Daoy (cell line): ENCODE measurements at places on chromosomes 2 and 18.

- no peak for DNase-seq
Measured at GRCh38 chr2:102550151-102550550, 69.2 kb upstream of the SLC9A2 start.

DNA sequence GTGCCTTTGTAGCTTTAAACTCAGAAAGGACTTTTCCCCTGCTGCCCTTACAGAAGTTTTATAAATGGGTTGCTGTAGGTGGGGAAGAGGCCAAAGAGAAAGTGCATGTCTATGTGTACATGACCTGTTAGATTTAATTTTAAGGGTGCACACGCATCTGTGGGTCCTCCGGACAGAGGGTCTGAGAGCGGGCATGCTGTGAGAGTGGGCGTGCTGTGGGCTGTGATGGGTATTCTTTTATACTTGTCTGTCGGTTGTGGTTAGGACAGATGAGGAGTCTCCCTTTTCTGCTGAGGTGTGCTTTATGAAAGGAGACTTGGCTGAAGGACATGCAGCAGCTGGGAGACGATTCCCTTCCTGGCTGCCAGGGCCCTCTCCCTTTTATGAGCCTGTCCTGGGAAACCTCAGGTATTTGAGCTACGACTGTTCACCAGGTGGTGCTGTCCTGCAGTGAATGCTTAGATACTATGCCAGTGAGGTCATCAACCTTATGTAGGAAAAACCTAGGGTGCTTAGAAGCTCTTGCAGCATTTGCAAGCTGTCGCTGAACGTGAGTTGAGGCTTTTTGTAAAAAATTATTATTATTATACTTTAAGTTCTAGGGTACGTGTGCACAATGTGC, 67.5 kb downstream of the TANC1 start:
- peak; percentile 64 for DNase-seq

- DNase-seq: no peak
Measured at GRCh38 chr2:208570851-208571763, 164.5 kb downstream of the PTH2R start.

DNA sequence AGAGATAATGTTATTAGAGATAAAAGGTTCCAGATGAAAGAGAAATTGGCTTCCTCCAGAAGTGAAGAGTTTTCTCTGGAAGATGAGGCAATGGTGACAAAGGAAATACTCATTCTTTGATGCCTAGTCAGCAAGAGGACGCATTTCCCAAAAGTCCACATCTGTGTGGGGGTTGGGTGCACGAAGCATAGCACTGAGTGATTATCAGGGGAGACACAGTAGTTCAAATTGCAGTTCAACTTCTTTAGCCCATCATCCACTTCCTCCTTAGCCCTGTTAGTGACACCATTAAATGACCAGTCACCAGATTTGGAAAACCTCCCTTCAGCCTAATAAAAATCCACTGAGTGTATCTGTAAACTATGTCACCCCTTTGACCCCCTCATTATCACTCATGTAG, 80.9 kb upstream of the PHLPP1 start:
- no peak for DNase-seq

DNA sequence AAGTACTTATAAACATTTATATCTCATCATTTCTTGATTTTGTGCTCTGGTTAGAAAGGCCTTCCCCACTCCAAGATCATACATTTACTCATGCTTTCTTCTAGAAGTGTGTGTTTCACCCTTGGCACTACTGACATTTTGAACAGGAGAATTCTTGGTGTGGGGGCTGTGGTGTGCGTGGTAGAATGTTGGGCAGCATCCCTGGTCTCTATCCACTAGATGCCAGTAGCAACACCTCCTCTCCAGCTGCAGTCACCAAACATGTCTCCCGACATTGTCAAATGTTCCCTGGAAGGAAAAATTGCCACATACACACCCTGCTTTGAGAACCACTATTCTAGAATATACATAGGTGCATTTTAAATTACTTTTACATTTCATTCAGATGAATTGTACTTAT, 8.7 kb upstream of the TGIF1 start:
- DNase-seq: peak; percentile 49

DNA sequence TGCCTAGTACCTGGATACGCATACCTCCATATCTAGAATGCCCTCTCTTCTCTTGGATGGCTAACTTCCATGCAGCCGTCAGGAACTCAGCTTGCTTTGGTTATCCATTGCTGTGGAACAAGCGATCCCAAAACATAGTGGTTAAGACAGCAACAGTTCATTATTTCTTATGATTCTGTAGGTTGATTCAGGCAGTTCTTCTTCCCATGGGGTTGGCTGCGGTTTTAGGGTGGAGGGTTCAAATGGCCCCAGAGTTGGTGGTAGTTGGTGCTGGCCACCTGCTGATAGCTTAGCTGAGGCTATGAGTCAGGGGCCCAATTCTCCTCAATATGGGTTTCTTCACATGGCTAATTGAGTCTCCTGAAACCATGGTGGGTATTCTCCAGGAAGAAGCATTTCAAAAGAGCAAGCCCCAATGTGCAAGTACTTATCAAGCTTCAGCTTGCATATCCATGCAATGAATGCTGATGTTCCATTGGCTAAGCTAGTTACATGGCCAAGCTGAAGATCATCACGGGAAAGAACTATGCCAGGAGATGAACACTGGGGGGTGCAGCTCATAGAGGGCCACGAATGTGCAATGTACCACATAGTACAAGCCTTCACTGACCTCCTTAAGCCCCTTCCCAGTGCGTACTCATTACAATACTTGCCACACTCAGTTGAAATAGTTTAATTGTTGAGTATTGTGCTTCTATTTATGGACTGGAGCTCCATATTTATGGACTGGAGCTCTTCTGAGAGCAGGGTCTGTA, 10.0 kb upstream of the RHOB start:
- DNase-seq: no peak

- no peak for DNase-seq
Measured at GRCh38 chr2:68931149-68931711, 21.5 kb downstream of the GKN2 start.

- peak; percentile 54 for DNase-seq
Measured at GRCh38 chr18:73201940-73202339, 334.2 kb upstream of the NETO1 start.

GRCh38 chr2:28567061-28567471, 71.2 kb downstream of the PLB1 start:
- DNase-seq: peak; percentile 28

GRCh38 chr2:178874529-178875240, 67.5 kb upstream of the TTN start:
- peak; percentile 54 for DNase-seq

DNA sequence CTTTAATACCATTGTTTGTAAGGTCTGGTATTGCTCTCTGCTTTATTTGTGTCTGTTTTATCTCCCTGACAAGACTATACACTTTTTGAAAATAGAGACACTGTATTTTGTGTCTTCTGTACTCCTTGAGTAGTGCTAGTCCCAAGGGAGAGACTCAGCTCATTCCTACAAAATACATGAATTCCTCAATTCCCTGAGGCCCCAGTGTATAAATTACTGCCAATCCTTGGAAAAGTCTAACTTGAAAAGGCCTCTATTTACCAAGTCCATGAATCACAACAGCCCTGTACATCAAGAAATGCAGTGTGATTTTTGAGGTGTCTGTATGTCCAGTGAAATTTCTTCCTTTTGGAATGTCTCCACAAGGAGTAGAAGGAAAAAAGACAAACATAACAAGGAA, 34.9 kb upstream of the NEDD4L start:
- no peak for DNase-seq

DNA sequence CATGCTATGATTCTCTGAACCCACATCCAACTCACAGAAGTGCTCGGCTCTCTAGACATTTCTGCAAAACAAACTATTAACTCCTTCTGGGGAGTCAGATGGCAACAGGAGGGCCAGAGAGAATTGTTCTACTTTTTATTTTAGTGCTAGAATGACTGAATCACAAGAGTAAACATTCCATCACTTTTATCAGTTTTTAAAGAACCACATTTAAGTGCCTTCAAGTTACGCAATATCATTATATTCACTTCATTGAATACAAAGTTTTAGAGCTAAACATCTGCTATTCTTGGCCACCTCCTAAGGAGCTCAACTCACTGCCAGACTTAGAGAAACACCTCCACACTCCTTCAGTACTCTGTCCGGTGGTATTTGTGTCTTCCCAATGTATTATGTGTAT, 22.4 kb downstream of the B4GALT6 start:
- DNase-seq: no peak

- no peak for DNase-seq
Measured at GRCh38 chr2:13682540-13683272, 949.8 kb upstream of the LRATD1 start.

DNA sequence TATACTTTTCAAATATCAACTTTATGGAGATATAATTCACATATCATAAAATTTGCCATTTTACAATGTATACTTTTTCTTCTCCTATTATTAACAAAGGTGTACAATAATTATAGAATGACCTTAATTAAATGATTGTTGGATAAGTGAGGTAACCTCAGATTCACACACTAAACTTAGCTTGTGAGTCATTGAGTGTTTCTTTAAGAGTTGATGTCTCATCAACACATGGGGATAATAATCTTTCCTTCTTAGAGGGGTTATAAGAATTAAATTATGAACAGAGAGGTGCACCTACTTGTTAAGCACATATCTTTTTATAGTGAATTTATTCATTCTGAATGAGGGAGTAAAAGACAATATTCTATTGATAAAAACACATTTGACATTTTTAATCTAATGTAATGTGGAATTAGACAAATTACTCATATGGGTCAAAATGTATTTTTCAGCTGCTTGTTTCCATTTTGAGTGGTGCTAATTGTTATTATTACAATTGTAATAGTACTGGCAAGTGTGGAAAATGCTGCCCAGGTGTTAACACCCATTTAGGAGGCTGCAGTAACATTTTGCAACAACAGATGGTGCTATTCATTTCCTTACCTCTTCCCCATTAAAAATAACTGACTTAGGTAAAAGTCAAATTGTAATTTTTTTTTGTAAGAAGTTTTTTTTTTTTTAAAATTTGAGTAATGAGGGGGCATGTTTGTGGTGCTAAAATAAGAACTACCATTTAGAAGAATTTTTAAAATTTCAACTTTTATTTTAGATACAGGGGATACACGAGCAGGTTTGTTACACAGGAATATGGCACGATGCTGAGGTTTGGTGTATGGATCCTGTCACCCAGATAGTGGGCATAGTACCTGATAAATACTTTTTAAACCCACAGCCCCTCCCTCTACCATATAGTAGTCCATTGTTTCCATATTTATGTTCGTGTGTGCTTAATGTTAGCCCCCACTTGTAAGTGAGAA, 32.1 kb upstream of the DYNAP start:
- DNase-seq: no peak

GRCh38 chr2:11329776-11330175, 14.7 kb downstream of the ROCK2 start:
- no peak for DNase-seq

DNA sequence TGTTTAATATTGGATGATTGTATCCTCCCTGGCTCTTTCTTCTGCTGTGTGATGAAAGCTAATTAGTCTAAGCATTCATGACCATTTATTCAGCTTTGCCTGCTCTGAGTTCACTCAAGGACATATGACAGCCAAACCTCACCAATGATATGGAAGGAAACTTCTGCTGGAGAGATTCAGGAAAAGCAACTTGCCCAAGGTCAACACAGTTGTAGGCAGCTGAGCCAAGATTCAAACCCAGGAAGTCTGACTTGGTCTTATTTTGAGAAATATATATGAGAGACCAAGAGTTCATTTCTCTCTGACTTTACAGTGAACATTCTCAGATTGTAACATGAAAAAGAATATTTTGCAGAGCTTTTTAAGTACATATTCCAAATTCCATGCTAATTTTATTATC, 1588.5 kb upstream of the PIK3C3 start:
- no peak for DNase-seq

GRCh38 chr18:77197073-77197472, 52.6 kb upstream of the GALR1 start:
- DNase-seq: no peak

- DNase-seq: peak; percentile 34
Measured at GRCh38 chr2:82795446-82795845, 1663.6 kb downstream of the SUCLG1 start.

- DNase-seq: peak; percentile 18
Measured at GRCh38 chr2:179861416-179862067, at the start of gene ZNF385B. Gene ZNF385B, minus strand, starts transcription at chr2:179861612.

GRCh38 chr18:48007955-48008701, 77.7 kb upstream of the SMAD2 start:
- peak; percentile 74 for DNase-seq

- DNase-seq: peak; percentile 67
Measured at GRCh38 chr2:46269001-46269400, 28.2 kb upstream of the EPAS1 start.

DNA sequence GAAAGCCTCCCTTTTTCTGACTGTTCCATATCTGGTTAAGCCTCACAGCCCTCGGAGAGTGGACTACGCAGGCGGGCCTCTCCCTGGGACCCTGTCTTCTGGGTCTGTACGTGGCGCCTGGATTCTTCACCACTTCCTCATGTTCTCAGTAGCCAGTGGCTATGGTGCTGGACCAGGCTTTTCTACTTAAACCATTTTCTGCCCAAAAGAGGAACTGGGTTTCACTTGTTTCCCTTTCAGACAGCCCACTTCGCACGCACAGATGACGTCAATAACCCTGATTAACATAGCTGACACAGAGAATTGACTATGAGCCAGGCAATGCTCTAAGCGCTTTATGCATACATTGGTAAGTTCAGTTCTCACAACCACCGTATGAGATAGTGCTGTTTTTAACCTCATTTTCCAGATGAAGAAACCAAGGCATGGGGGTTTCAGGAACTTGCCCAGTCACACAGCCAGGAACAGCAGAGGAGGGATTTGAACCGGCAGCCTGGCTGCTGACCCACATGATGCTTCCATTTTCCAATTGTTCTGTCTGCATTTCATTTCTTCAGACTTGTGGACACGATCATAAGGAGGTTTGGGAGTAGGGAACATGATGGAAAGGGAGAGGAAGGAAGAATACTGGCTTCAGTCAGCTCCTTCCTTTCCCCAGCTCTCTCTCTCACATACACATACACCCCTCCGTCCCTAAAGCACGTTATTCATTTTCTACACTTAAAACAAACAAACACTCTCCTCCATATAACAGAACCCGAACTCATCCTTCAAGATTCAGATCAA, 41.7 kb downstream of the MYOM1 start:
- no peak for DNase-seq

DNA sequence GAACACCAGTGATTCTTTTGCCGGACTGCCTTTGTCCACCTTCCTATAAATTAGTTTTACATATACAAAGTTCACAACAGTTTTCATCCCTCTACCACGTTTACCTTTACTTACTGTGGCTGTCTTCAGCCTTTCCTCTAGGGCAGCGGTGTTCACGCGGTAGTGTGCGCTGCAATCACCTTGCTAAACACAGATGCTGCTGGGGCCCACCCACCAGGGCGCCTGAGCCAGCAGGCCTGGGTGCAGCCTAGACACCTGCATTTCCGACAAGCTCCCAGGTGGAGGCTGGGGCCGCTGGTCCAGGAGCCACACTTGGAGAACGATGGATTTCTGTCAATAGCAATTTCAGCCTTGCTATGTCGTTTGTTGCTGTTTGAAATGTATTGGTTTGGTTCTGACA, 83.1 kb downstream of the NDUFA10 start:
- DNase-seq: no peak

GRCh38 chr2:4324531-4324930, 621.2 kb downstream of the DCDC2C start:
- DNase-seq: no peak

- peak; percentile 71 for DNase-seq
Measured at GRCh38 chr18:75548353-75548905, 120.9 kb upstream of the SMIM21 start.

GRCh38 chr18:13376841-13377351, 158.3 kb downstream of the LDLRAD4 start:
- DNase-seq: no peak

GRCh38 chr2:239991689-239992314, 33.3 kb downstream of the NDUFA10 start:
- DNase-seq: peak; percentile 15

- no peak for DNase-seq
Measured at GRCh38 chr2:33704406-33704855, 105.3 kb upstream of the FAM98A start.
